ENCODE measurements at places on chromosomes 11 and 22.

DNA sequence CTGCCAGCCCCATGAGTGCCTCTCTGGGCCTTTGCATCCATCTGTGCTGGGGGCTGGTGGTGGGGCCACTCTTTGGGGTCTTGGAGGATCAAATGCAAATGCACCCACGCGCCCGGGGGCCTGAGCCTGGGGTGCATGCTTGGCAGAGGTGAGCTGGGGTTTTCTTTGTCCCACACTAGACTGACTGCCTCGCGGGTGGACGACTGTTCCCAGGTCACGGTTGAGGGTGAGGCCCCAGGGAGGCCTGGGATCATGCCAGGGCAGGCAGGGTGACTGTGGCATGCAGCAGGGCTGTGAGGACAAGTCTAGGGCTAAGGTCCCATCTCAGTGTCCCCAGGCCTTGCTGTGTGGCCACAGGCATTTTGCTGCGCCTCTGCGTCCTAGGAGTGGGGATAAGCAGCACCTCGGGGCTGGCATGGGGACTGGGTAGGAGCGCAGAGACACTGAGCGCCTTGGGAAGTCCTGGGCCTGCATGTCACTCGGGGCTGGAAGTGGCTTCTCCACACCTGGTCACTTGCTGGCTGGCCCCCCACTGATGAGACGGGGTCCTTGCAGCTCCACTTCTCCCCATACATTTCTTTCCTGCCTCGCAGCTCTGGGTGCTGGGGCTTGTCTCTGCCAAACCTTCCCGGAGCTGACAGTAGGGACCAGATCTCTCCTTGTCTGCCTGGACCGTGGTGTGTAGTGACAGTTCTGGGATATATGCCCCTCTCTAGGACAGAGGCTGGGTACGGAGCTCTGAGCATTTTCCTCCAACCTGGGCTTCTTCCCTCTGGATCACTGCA lies 133.1 kb downstream of the CTTN start:
- DNase-seq, result no peak

GRCh38 chr22:43423046-43423445 lies 11.2 kb downstream of the MPPED1 start:
- DNase-seq, result no peak

DNA sequence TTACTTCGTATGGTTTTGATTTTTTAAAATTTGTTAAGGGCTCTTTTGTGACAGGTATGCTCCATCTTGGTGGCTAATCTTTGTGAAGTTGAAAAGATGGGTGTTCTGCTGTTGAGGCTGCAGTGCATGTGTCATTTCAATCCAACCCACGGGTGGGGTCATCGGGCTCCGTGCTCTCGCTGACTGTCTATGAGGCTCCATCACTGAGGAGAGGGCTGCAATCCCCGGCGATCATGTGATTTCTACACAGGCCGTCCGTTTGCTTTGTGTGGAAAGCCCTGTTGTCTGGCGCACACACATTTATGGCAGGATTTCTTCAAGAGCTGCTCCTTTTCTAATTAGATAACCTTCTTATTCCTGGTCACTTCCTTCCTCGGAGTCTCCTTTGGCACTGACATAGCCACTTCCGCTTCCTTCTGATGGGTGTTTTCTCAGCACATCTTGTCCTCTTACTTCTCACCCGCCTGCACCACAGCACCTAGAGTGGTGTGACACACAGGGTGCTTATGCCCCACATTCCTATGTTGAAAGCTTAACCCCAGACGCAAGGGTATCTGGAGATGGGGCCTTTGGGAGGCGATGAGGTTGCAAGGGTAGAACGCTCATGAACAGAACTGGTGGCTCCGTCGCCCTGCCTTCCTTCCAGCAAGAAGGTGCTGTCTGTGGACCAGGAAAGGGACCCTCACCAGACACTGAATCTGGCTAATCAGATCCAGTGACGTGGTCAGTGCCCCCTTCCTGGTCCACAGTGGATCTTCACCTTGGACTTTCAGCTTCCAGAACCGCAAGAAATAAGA lies 9.4 kb downstream of the MOB2 start:
- no peak for DNase-seq

GRCh38 chr11:76706667-76707066 lies 36.1 kb upstream of the LRRC32 start:
- no peak for DNase-seq

DNA sequence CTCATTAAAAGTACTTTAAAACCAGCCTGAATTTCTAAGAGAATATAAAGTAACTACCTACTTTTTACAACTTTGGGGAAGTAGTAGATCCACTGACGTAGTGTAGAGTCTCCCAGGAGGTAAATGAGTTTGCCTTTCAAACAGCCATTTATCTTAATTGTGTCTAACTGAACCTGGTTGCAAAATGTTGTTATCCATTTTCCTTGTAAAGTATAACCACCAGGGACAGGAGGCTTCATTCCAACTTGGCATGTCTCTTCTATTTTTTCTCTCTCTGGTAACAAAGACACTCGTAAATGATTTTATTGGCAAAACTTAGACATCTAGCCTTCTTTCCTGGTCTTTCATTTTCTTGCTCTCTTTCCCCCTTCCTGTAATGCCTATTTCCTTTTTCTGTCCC lies 36.9 kb downstream of the NXPE1 start:
- no peak for DNase-seq

GRCh38 chr11:16607675-16608644 lies 130.5 kb upstream of the C11orf58 start:
- DNase-seq, result peak; percentile 8

- no peak for DNase-seq
Observed at GRCh38 chr11:108727665-108728064, 62.8 kb downstream of the DDX10 start.

DNA sequence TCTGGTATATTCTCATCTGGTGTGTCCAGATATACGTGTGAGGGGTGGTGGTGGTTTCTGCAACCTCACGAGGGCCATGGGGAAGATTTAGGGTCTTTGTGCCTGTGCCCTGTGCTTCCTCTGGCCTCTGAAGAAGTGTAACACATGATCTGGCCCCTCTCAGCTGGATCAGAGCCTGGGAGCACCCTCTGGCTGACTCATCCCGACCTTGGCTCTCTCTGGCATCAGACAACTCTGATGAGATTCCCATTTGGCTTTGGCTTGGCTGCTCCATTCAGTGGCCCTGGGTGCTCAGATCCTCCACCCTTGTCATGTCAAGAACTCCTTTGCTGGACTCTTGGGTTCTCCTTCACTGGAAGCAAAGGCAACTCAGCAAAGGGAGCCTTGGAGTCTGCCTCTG lies 45.2 kb downstream of the RASSF10 start:
- peak; percentile 19 for DNase-seq

GRCh38 chr11:34215806-34216453 lies 110.5 kb downstream of the NAT10 start:
- no peak for DNase-seq

DNA sequence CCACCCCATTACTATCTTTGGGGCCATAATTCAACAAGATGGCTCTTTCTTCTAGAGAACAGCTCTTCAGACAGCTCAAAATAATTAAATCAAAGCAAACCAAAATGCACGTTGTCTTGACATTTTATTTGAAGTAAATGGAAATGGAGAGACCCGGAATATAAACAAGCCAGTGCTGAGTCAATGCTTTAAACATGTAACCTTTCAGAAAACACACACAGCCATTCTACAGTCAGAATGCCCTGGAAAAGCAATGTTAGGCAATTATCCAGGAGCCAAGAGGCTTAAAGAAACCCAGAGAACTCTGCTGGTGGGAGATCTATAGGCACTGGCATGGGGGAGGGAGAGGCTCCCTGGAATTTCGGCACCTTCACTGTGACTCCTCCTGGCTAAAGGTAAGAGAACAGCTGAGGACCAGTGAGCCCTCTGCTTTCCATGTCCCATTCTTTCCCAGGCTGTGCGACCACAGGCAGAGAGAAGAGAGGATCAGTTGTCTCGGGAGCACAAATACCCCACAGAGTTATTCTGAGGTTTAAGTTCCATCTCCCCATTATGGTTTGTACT lies 254.0 kb upstream of the CCDC90B start:
- DNase-seq, result no peak

DNA sequence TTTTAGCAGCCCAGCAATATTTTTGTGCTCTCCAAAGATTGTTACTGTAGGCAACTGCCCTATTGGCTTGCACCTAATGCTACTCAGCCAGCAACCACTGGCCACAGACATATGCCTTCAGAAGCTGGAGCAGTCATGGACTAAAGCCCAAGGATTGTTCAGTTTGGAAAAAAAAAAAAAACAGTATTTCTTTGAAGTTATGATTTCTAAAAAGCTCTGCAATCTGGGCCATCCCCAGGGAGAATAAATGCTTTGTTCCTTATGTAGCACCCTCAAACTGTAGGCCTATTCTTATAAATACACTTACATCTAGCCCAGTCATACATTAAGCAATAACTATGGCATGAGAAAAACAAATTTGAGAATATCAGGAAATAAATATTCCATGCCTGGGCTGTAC lies 2190.5 kb upstream of the RAG2 start:
- no peak for DNase-seq

- no peak for DNase-seq
Observed at GRCh38 chr11:84413549-84413948, 1127.4 kb upstream of the CCDC90B start.

DNA sequence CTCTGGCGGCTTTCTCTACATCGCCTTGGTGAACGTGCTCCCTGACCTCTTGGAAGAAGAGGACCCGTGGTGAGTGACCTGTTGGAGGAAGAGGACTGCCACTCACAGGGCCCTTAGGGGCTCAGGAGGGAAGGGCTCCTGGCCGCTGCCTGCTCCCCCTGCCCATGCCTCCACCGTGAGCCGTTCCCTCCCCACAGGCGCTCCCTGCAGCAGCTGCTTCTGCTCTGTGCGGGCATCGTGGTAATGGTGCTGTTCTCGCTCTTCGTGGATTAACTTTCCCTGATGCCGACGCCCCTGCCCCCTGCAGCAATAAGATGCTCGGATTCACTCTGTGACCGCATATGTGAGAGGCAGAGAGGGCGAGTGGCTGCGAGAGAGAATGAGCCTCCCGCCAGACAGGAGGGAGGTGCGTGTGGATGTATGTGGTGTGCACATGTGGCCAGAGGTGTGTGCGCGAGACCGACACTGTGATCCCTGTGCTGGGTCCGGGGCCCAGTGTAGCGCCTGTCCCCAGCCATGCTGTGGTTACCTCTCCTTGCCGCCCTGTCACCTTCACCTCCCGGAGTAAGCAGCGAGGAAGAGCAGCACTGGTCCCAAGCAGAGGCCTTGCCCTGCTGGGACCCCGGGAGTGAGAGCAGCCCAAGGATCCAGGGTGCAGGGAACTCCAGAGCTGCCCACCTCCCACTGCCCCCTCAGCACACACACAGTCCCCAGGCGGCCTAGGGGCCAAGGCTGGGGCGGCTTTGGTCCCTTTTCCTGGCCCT lies 6.9 kb downstream of the SLC39A13 start:
- DNase-seq, result no peak

- DNase-seq, result no peak
Observed at GRCh38 chr11:117693344-117693743, 103.7 kb downstream of the DSCAML1 start.

DNA sequence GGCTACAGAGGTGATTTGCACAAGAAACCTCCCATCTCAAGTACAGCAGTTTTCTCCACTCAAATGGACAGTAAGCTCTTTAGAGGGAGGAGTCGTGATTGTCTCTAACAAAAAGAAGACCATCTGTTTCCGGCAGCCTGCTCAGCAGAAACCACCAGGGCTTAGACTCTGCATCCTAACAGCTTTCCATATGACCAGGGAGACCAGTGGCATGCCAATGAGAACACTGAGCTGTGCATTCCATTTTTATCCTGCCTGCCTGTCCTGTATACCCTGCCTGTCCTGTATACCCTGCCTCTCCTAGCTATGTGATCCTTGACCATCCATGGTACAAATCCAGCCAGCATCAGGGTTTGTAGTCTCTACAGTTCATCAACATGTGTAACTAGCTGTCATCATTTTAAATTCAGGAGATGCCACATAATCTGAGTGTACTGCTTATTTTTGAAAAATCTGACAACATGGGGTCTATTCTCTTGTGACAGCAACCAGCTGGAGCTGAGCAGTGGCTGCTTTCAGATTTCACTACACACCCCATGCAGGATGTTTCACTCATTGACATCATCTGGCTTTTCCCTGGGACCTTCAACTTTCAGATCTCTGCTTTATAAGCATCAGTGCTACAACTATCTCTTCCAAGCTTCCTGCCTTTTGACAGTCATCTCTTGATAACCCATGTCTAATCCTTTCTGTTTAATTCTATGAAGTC lies 50.5 kb upstream of the POU2AF2 start:
- no peak for DNase-seq

GRCh38 chr11:66728038-66728692 lies 851 bp downstream of the SPTBN2 start:
- DNase-seq, result no peak

- DNase-seq, result peak; percentile 22
Observed at GRCh38 chr11:120548682-120549209, 37.2 kb downstream of the GRIK4 start.

DNA sequence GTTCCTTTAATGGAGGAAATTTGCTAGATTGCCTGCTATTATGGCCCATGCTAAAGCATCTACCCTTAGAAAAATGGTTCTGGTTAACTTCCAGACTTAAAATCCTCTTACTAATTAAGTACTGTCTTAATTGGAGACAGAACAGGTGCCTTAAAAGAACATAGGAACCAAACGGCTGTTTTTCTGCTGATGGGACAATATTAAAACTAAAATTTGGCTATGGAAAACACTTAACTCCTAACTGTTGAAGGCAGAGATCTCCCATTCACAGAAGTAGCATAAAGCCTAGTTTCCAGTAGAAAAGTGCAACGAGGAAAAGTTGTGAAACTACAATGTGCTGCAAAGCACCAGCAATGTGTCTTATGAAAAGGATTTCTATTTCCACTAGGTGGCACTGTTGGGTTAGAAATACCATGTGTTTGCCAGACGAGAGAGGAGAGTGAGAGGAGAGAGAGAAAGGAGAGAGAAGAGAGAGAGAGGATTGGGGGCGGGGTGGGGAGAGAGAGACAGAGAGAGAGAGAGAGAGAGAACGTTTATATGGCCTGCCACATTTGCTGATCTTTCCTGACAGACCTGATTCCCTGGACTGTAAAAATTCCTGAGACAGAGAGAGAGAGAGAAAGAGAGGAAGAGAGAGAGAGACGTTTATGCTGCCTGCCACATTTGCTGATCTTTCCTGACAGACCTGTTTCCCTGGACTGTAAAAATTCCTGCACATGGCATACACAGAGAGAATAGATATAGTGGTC lies 51.5 kb downstream of the FAM181B start:
- DNase-seq, result peak; percentile 73

DNA sequence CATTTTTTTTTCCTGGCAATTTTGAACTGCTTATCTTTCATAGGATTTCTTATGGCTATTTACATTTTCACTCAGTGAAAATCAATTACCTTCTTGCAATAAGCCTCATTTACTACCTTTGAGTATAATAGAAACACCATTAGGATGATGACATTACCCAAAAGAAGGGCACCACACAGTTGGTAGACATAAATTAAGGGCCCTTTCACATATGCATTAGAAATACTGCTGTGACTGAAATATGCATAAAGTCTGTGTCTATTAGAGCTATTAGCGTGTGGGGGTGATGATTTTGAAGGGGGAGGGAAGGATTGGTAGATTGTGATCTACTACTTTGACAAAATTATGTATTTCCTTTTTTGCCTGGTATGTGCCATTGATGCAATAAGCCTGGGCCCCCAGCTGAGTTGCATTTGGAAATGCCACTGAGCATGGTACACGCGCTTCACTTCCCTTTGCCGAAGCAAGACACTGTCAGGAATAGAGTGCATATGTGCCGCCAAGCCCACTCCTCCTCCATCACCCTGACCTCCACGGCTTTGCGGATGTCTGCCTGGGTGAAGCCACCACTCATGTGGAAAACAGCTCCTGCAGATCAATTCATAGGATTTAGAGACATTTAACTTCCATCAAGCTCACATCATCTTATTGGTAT lies 339.3 kb downstream of the DCDC1 start:
- no peak for DNase-seq

- peak; percentile 41 for DNase-seq
Observed at GRCh38 chr11:6911948-6912347, 8.9 kb upstream of the OR2D3 start.

All from ELR (cell line).